ENCODE measurements at places on chromosomes 16 and 17.

- DNase-seq = no peak
Observed at GRCh38 chr17:66717641-66718058, 117.3 kb upstream of the CACNG5 start.

DNA sequence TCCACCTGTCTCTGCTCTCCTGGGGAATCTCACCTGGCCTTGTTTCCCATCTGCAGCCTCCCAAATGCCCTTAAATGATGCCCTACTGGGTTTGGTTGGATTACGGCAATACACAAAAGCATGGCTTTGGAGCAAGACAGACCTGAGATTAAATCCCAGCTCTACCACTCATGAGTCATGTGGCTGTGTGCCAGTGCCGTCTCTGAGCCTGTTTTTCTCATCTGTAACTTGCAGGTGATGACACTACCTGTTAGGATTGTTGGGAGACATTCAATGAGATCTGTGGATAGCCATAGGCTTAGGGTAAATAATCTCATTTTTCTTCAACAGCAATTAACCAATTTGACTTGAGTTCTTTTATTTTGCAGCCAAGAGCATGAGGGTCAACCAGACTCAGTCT, 240.3 kb downstream of the MAF start:
- no peak for DNase-seq

DNA sequence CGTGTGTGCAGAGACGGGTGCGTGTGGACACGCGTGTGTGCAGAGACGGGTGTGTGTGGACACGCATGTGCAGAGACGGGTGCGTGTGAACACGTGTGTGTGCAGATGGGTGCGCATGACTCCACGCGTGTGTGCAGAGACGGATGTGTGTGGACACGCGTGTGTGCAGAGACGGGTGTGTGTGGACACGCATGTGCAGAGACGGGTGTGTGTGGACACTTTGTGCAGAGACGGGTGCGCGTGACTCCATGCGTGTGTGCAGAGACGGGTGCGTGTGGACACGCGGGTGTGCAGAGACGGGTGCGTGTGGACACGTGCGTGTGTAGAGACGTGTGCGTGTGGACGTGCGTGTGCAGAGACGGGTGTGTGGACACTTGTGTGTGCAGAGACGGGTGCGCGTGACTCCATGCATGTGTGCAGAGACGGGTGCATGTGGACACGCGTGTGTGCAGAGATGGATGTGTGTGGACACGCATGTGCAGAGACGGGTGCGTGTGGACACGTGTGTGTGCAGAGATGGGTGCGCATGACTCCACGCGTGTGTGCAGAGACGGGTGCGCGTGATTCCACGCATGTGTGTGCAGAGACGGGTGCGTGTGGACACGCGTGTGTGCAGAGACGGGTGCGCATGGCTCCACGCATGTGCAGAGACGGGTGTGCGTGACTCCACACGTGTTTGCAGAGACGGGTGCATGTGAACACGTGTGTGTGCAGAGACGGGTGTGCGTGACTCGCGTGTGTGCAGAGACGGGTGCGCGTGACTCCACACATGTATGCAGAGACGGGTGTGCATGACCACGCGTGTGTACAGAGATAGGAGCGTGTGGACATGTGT, 1.6 kb upstream of the CD7 start:
- DNase-seq = no peak

- no peak for DNase-seq
Observed at GRCh38 chr16:49312389-49312985, 30.8 kb upstream of the CBLN1 start.
